ENCODE measurements at places on chromosomes 12 and 14.

GRCh38 chr12:31906557-31907301, 52.5 kb upstream of the RESF1 start:
- no peak for DNase-seq

- DNase-seq: no peak
These were observed 162.6 kb downstream of the PPFIA2 start for GRCh38 chr12:81596558-81596957.

GRCh38 chr12:70840656-70841350, 79.7 kb downstream of the PTPRR start:
- no peak for DNase-seq

DNA sequence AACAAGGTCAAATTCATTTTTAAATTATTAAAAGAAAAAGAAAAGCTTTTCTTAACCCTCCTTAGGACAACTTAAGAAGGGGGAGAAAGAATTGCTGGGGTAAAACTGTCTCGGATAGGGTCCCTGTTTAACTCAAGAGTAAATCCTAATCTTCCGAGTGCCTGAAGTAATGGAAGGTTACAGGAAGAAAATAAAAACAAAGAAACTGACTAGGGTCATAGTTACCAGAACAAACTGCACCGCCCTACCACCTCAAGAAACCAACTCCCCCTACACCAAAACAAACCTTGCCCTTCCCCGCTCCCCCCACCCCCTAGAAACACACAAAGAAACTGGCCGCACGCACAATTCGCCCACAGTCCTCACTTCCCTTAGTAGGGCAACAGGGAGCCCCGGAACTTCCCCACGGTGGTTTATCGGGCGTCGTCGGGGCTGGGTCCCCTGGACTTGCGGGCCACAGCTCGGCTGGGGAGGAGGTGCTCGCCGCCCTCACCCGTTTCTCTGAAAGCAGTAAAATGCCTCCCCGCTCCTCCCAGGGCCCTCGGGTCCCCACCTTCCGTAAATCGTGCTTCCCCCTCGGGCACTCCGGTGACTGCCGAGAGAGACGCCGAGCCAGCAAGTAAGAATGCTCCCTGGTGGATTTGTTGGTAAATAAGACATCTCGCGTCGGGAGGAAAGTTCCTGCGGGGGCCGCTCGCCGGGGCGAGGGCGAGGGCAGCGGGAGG, 2.4 kb downstream of the SINHCAF start:
- DNase-seq: no peak

- DNase-seq: no peak
These were observed 333.9 kb downstream of the CEP128 start for GRCh38 chr14:80607430-80608190.

DNA sequence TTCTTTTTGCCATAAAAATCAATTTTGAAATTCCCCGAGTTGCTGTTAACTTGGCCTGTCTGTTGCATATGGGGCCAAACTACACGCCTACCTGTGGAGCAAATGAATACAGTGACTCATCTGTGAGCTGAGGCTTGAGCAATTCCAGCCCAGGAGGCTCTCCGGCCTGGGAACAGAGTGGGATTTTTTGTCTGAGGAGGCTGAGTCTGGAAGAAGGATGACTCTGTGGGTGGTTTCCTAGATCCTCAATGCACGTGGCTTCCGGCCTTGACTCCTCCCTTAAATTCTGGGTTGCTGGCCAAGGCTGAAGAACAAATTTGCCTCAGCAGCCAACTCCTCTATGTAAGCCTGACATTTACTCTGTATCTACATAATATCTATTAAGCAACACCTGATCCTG, 124.1 kb downstream of the SSPN start:
- no peak for DNase-seq

GRCh38 chr12:117031843-117032592, 67.2 kb downstream of the TESC start:
- DNase-seq: no peak

DNA sequence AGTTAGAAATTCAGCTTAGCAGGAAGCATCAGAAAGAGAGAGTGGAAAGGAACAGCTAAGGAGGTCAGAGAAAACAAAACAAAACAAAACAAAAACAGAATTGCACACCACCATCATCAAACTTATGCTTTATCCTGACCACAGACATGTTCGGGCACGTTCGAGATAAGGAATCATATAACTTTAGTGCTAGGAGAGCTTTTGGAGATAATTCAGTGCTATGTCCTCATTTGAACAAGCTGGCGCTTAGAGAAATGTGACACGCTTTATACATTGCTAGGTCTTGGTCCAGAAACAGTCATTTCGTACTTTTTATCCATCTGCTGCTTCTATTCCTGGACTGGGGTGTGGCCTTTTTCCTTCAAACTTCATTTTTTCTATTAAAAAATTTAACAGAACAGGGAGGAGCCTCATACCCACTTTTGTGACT, 213.1 kb downstream of the PTPRO start:
- no peak for DNase-seq

DNA sequence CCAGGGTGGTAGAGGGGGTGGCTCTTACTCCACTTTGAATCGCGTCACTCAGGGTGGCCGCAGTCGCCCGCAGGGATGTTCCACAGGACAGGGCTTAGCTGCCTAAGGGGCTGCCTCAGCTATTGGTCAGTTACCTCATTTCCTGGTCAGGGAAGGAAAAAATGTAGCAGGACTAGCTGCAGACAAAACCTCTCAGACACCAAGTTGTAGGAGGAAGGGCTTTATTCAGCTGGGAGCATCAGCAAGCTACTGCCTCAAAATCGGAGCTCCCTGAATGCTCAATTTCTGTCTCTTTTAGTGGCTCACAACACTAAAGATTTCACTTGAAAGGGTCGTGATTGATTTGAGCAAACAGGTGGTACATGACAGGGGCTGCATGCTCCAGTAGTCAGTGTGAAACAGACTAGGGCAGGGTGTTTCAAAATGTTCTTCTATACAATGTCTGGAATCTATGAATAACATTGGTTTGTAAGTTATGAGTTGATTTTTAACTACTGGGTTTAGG, 6.4 kb upstream of the CLEC6A start:
- DNase-seq: no peak

- DNase-seq: no peak
These were observed 26.6 kb downstream of the PIGH start for GRCh38 chr14:67573228-67574010.

DNA sequence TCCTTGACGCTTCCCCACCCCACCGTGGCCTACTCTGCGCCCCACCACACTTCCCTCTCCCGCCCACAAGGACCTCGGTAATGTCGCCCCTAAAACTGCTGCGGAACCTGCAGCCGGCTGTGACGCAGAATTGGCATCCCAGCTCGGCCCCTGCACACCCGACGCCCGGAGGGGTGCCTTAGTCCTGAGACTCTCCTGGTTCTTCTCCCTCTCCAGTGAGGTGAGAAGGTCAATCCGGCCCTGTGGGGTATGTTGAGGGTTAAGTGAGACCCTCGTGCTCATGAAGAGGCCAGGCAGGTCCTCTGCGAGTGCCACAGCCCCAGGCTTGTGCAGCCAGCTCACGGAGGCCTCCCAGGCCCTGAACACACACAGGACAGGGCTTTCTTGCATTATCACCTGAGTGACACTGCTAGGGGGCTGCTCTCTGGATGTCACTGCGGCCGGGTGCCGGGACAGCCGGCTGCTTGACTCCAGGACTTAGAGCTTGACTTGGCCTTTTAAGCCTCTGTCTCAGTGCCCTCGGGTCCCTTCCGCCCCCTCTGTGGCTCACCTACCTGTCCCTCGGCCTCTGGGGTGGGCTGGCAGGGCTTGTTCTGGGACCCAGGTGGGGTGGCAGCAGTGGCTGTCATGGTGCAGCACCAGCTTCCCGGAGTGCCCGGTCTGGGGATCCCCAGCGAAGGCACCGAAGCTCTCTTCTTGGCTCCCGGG, 106.9 kb upstream of the C14orf180 start:
- no peak for DNase-seq

GRCh38 chr12:6061660-6062059, 62.8 kb downstream of the VWF start:
- no peak for DNase-seq
